ENCODE measurements at places on chromosomes 13 and 19.

DNA sequence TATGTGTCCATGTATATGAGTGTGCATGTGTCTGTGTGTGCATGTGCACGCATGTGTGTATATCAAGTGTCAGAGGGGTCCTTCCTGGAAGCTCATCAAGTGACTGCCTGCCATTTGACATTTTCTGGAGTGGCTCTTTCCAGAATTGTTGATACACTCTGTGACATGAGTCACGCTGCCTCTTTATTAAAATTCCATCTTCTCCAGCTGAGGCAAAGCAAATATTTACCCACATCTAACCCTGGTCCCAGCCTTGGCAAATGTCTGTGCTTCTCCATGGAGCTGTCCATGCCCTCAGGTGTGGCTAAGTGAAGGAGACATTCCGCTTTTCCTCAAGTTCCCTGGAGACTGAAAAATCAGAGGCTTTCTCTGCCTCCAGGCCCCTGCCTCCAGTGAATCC, 88.2 kb upstream of the MBNL2 start:
- no peak for DNase-seq

- DNase-seq: no peak
These were observed 50.0 kb upstream of the DOCK9 start for GRCh38 chr13:99027661-99028425.

DNA sequence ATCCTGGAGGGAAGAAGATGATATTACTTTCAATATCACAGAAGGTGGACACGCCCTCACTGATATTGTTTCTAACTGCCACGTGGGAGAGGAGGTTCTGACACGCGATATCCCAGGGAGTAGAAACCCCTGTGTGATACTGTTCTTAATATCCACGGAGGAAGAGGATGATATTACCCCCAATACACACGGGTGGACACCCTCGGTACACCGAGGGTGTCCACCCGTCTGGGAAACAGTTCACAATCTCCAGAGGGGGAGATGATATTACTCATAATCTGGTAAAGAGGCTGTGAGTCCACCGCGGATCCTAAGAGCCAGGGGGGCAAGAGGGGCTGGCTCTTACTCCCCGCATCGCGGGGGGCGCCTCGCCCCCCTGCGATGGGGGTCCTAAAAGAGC, 29.7 kb upstream of the RGCC start:
- DNase-seq: no peak

DNA sequence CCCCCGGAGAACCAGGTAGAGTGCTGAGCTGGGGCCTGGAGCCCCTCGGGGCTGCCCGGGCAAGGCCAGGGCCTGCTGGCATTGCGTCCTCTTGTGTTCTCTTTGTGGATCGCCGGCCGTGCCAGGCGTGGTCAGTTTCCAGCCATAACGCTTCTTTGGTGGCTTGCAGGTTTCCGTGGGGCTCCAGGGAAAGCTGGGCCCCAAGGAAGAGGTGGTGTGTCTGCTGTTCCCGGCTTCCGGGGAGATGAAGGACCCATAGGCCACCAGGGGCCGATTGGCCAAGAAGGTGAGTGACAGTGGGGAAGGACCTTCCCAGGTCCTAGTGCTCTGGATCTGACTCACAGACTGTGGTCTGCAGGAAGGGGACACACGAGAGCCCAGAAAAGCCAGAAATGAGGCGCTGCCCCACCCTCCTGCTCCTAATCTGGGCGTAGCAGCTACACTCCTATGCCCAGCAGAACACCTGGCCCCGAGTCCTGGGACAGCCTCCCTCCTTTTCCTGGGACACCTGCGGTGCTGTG, 57.5 kb downstream of the RAB20 start:
- DNase-seq: no peak

DNA sequence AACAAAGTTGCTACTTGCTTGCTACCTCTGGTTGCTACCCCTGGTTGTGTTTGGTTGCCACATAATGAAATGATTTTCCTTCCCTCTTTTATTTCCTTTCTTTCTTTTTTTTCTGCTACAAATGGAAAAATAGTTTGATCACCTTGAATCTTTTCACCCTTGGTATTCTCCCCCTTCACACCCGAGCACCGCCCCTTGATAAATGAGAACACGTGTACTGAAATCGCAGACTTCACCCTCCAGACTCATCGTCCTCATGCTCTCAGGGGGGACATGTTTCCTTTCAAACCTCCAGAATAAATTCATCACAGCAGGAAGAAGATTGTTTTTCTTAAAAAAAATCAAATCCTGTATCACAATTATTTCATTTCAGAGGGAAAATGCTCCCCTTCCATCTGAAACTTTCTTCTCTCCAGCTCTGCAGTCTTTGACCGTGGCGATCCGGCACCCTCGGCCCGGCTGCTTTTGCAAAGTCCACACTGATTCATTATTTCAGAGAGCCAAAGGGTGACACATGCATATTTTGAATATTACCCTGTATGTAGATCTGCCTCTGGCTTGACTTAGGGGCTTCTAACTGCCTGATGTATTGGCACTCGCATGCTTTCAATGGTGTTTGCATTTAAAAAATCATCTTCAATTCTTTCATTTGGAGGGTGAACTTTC, 222.6 kb upstream of the MAB21L1 start:
- DNase-seq: no peak
